Ascending aorta (tissue), 2 donors: ENCODE measurements at places on chromosomes 5 and 9.

- DNase-seq = no peak
Observed at GRCh38 chr5:1380011-1380817, 35.3 kb upstream of the CLPTM1L start.

DNA sequence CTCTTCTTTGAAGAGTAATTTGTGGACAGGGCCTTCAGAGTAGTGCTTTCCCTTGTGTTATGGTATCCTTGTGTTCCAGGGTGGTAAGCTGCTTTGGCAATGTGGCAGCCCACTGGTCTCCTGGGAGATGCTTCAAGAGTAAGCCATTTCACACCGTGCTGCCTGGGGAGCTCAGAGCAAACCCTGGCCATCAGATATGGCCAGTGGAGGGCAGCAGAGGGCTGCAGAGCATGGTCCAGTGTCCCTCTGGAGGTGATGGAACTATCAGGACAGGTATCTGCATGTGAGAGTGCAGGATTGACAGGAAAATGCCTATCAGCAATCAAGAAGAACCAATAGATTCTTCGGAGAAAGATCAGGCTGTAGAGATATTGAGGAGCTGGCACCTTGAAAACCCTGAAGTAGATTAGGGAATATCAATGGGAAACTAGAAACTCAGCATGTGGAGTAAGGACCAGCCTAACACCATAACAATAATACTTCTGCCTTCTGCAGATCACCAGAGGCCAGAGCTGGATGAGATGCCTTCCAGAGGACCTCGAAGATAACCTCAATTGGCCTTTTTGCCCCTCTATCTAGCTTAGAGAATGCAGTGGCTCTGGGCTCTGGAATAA is 90.8 kb downstream of the PLPPR1 start:
- DNase-seq = no peak

- no peak for DNase-seq
Observed at GRCh38 chr9:77960356-77961153, 71.1 kb downstream of the GNAQ start.

- DNase-seq = no peak
Observed at GRCh38 chr5:96157841-96158291, 196.2 kb upstream of the ELL2 start.

DNA sequence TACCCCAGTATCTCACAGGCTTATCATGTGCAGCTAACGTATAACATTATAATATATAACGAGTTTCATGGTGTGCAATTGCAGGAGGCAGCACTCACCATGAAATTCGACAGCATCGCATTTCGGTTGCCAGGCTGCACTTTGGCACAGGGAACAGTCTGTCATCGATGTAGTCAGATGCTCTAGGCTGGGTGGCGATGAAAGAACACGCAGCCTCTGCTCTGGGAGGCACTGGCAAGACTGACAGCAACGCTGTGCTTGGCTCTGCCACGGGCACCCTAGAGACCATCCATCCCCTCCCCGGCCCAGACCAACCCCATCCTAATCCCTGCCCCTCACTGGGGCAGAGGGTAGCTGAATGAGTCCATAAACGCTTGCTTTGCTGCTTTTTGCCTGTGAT is 290.8 kb downstream of the MED10 start:
- no peak for DNase-seq
